Activated T-cell treated with anti-CD3 and anti-CD28 coated beads for 48 hours (primary cell): ENCODE measurements at places on chromosomes 3 and 15.

DNA sequence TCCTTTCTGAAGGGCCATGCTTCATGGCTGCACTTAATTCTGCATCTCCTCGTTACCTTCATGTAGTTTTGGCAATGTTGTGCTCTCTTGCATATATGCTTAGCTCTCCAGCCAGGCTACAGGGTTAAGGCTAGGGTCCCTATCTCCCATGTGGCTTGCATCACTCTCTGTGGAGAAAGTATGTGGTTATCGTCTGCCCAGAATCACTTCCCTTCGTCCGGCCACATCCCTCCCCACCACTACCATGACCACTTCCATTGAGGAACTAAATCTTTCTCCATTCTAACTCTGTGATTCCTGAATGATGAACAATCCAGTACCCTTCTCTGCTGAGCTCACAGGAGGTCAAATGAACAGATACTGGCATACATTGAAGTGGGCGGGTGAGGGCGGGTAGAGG, 34.0 kb downstream of the WWTR1 start:
- DNase-seq, result no peak

DNA sequence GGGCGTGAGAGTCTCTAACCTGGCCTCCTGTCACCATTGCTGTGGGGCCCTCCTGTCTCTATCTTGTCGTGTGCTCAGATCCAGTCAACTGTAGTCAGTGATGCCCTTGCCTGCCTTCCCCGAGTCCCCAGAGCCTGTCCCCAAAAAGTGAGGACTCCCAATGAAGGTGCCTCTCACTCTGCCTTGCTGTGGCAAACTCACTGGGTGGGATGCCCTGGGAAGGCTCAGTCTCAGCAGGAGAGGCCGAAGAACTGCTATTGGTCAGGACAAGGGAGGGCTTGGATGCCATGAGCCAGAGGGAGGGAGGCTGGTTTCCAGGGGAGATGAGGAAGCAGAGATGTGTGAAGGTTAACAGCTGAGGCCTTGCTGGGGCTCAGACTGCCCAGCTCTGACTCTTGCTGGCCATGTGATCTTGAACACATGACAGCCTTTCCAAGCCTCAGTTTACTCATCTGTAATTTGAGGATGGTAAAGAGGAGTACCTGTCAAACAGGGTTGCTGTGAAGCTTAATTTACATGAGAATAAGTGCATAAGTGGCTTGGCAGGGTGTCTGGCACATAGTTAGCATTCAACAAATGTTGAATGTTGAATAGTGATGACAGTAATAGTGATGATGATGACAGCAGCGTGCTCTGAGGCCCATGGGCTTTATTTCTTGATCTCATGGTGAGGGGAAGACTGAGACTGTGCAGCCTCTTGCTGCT, 8.2 kb downstream of the KY start:
- no peak for DNase-seq

GRCh38 chr15:45474799-45475198, 47.8 kb downstream of the SLC30A4 start:
- DNase-seq, result no peak

GRCh38 chr3:71008350-71008935, 575.1 kb downstream of the FOXP1 start:
- DNase-seq, result no peak

GRCh38 chr3:99938270-99938911, 120.7 kb downstream of the CMSS1 start:
- no peak for DNase-seq

- DNase-seq, result no peak
Observed at GRCh38 chr3:118966700-118967099, 67.9 kb downstream of the IGSF11 start.

- DNase-seq, result no peak
Observed at GRCh38 chr15:39252134-39252470, 328.8 kb upstream of the THBS1 start.

DNA sequence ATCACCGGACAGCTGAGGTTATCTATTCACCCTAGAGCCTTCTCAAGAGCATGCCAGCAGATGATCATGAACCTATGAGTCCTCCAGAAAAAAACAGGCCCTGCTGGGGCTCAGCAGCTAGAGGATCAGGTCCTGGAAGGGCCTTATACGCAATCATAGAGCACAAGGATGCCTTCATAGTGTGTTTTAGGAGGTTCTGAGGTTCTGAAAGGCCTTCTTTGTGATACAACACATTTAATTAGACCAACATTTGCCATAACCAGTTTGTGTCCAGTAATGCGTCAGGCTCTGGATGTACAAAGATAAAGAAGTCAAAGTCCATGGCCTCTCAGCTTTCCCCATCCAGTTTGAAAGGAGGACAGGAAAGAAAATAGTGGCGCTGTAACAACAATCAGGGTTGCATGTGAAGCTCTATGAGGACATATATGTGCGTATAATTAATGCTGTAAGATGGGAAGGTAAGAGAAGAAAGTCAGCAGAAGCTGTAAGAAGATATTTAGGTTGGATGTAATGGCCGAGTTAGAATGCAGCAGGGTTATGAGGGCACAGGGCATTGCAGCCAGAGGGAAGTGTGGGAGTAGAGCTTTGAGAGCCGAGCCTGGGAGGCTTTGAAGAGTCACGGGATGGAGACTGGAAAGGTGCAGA, 302.6 kb upstream of the TBL1XR1 start:
- no peak for DNase-seq

- DNase-seq, result no peak
Observed at GRCh38 chr3:45860481-45860880, 18.6 kb upstream of the LZTFL1 start.

DNA sequence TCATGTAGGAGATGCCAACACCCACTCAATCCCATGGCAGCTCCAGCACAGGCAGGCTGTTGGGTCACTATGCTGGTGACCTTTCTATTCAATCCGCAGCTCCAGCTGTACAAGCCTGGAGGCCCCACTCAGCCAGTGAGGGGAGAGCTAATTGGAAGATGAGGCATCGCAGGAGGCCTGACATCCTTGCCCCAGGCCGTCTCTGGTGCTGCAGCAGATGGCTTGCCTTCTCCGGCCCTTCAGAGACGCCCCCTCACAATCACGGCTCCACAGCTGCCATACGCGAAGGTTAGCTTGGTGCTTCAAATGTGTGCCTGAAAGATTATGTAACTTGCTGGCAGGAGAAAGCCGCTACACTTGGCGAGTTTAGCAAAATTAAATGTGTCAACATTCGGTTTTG, 104.2 kb upstream of the CLSTN2 start:
- no peak for DNase-seq

GRCh38 chr3:146542978-146543377, 1.4 kb downstream of the PLSCR1 start:
- no peak for DNase-seq

DNA sequence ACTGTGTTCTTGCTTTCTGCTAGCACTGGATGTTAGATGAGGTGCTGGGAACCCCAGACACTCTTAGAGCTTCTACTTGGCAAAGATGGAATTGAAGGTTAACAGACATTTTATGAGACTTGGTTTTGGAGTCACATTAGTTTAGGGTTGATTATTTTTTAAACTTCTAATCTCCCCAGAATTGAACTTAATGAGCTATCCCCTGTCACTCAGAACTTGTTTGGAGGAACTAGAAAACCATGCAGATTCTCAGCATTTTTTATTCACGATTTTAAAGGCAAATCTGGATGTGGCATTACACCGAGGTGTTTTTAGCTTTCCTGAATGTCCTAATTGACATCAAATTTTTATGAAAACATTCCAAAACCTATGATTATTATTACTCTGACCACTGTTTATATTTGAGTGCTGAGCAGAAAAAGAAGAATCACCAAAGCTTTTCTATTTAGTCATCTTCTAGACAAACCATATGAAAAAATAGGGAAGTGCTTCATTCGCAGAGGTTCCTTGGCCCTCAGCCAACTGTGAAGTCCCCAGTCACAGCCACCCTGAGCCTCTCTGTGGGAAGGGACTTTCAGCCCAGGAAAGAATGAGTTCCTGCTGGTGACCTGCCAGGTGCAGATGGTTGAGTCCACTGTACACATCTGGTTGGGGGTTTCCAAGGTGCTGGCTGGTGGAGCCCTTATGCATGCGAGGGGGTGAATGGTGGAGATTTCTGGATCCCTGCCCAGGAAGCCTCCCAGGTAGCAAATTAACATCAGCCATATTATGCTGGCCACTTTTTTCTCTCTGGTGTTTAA, 196.0 kb upstream of the TOPAZ1 start:
- DNase-seq, result no peak

DNA sequence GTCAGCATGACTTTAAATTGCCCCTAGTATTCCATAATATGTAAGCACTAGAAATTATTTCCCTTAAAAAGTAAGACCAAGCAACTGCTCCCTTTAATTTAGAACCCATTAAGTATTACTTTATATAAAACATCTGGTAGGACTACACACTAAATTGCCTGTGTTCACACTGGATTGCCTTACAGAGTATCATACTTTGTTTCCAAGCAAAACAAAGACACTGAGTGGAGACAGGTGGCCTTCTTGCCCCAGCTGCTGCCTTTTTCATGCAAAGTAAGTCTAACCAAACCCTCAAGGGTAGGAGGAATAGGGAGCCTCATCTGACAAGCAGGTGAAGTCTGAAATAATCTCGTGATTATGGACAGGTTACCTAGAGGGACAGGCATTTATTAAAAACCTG, 87.3 kb downstream of the PEX5L start:
- DNase-seq, result no peak

DNA sequence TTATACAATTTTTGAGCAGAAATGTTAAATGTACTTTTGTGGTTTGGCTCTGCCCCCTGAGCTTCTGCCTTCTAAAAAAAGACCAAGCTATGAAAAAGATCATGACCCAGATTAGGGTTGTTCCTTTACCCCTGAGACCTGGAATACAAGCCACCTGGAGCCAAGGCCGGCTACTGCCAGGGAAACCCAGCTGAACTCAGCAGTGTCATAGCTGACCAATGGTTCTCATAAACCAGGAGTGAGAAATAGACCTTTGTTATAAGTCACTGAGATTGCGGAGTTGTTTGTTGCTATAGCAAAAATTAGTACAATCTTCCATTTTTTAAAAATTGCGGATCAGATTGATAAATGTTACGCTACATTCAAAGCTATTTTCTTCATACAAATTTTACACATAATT, 1261.7 kb downstream of the ROBO1 start:
- DNase-seq, result no peak
